ENCODE measurements at places on chromosomes 5 and 9.

- DNase-seq = no peak
Observed at GRCh38 chr9:117044241-117044640, 357.1 kb downstream of the TRIM32 start.

DNA sequence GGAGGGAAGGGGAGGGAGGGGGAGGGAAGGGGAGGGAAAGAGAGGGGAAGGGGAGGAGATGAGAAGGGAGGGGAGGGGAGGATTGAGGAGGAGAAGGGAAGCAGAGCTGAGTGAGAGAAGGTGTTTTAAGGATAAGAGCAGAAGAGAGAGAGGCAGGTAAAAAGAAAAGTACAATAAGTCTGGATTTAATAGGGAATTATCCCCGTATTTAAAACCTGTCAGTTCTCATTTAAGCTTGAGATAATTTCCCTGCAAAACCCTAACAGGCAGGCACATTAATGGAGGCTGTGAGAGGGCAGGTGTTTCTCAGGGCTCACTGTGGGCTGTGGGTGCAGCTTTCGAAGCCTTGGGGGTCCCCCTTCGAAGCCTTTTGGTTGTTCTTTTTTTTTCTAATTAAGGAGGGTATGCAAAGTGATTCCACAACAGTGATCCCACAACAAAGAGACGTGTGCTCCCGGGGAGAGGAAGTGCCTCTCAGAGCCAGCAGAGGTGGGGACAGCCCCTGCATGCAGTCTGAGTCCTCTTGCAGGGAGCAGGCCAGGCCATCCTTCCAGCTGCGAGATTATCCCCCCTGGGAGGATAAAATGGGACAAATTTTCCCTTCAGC lies 317.9 kb upstream of the IRX1 start:
- no peak for DNase-seq

DNA sequence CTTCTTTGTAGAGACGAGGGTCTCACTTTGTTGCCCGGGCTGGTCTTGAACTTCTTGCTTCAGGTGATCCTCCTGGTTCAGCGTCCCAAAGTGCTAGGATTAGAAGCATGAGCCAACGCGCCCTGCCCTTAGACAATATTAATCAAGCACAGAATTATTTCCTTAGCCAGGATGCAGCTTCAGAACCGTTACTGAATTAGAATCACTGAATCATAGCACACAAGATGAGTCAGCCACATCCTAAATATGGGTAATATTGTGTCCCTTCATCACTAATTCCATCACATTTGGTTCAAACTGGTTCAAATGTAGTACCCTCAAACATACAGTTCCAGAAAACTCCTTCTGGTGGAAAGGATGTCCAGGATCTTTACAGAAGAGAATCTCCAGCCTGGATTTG lies 82.7 kb downstream of the BNC2 start:
- no peak for DNase-seq

GRCh38 chr9:113380869-113381378 lies 4.1 kb upstream of the HDHD3 start:
- DNase-seq = no peak

DNA sequence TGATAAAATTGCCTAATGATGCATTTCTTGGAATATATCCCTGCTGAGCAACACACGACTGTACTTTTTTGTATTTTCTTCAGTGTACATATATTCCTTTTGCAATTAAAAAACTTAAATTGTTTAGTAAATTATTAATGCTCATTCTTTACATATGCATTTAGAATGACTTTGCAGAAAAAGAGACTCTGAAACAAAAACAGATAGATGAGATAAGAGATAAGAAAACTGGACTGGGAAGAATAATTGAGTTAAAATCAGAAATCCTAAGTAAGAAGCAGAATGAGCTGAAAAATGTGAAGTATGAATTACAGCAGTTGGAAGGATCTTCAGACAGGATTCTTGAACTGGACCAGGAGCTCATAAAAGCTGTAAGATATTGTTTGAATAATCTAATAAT lies 32.7 kb downstream of the RAD50 start:
- DNase-seq = no peak

DNA sequence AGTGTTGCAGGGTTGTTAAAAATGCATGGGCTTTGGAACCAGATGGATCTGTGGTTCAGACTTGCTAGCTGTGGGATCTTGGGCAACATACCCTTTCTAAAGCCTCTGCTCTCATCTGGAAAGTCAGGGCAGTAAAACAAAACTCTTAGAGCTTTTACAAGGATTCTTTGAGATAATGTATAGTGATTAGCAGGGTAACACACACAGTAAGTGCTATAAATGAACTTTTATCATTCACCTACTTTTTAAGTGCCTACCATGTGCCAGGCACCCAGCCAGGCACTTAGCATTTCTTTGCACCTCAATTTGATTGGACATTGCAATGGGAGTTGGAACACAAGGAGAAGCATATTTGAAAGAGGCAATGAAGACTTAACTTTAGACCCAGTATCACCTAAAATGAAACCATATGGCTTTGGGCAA lies 208.6 kb upstream of the PAPPA start:
- DNase-seq = no peak

- DNase-seq = no peak
Observed at GRCh38 chr5:38551030-38552017, 5.1 kb downstream of the LIFR start.

DNA sequence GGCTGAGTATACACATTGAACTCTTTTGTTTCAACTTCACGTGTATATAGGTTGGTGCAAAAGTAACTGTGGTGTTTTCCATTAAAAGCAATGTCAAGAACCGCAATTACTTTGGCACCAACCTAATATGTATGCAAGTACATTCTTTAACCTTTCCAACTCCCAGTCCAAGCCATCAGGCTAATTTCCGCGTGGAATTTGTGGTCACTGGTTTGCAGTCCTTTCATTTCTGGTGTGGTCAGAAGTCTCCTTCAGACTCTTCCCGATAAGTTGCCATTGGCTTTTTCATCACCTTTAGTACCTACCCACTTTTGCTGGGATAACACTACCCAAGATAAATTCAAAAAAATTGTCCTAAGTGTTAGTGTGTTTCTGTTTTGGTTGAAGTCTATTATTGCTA lies 84.0 kb downstream of the RGS3 start:
- no peak for DNase-seq

Data from dorsolateral prefrontal cortex (tissue), 122 donors.